ENCODE measurements at places on chromosomes 11 and 22.

- DNase-seq, result no peak
These were observed 10.6 kb downstream of the RPL3 start for GRCh38 chr22:39308614-39309363.

DNA sequence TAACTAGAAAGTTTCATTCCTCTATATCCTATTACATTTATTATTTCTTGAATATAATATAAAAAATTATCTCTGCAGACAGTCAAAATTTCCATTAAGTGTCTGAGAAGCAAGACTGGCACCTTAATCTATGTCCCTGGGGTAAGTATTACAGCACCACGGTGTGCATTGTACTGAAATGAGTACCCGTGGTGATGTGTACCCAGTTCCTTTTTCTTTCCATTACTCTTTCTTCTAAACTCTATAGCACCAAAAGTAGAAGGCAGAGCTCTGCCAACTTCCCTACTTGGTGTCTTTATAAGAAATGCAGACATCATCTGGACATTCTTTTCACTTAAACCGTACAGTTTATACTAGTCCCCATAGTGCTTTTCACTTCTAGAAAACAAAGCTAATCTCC, 161.7 kb downstream of the GUCY1A2 start:
- DNase-seq, result no peak

DNA sequence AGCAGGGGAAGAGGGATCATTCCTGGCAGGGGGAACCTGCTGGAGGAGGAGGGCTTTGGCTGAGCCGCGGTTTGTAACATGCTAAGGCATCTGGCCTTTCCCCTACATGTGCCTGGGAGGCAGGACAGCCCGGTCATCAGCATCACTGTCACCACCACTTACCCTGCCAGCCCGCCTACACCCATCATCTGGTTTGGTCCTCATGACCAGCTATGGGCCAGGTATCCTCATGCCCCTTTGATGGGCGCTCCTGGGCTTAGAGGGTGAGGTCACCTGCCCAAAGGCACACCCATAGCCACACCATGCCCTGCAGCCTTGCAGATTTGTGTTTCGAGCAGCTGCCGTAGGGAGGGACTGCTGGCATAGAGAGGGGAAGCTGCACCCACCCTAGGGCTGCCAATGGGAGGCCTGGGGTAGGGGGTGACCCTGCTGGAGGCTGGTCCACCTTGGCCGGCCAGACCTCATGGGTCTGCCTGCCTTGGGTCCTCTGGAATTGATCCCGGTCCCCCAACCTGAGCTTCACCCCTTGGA, 2.6 kb downstream of the MRGPRF start:
- DNase-seq, result no peak

GRCh38 chr22:44975427-44976262, 34.2 kb downstream of the PHF21B start:
- peak; percentile 78 for DNase-seq

- DNase-seq, result no peak
These were observed 16.3 kb downstream of the SUN2 start for GRCh38 chr22:38739300-38740055.

DNA sequence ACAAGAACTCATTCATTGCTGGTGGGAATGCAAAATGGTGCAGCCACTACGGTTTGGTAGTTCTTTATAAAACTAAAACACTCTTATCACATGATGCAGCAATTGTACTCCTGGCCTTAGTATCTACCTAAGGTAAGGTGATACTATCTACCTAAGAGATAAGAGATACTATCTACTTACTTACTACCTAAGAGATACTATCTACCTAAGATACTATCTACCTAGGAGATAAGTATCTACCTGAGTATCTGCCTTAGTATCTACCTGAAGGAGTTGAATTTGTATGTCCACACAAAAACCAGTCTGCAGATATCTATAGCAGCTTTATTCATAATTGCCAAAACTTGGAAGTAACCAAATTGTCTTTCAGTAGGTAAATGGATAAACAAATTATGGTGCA, 29.0 kb upstream of the SMCO4 start:
- DNase-seq, result no peak

DNA sequence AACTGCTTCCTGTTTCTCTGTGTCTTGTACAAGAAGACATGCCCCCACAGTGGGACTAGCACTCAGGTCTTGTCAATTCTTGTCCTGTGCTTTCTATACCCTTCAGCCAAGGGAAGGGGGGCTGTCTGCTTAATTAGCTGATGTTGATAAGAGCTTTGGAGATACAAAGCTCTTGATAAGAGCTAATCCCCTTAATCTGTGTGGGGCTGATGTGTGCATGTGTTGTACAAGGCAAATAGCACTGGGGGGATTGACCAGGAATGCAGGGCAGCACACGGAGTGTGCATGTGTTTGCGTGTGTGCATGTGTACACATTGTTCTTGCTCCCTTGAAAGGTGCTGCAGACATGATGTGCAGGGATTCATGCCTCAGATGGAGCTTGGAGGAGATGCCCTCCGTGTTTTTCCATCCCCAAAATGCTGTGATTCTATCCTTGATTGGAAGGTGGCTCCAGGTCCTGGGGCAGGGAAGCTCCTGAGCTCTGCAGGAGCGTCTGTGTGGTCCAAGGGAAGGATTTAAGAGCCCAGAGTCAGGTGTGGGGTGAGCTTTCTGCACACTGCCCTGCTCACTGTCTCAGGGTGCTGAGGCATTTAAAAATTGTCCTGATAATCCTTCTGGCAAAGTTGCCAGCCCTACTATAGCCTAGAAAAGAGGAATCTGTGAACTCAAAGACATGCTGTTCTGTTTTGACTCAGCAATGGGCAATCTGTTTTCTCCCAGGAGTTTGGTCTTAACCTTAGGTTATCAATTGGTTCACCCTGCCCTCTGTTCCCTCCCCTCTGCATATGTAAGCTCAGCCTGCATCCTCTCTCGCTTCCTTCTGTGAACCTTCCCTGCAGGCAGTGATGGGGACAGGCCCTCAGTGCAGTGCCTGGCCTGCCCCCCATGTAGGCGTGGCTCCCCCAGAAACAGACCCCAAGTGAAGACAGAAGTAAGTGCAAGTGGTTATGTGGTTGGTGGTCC, 102.0 kb downstream of the GRIK4 start:
- DNase-seq, result no peak

GRCh38 chr11:109972181-109972715, 120.9 kb upstream of the ZC3H12C start:
- DNase-seq, result no peak

GRCh38 chr22:28231441-28231840, 312.4 kb upstream of the PITPNB start:
- no peak for DNase-seq

GRCh38 chr11:112903340-112903739, 57.9 kb upstream of the NCAM1 start:
- DNase-seq, result no peak

DNA sequence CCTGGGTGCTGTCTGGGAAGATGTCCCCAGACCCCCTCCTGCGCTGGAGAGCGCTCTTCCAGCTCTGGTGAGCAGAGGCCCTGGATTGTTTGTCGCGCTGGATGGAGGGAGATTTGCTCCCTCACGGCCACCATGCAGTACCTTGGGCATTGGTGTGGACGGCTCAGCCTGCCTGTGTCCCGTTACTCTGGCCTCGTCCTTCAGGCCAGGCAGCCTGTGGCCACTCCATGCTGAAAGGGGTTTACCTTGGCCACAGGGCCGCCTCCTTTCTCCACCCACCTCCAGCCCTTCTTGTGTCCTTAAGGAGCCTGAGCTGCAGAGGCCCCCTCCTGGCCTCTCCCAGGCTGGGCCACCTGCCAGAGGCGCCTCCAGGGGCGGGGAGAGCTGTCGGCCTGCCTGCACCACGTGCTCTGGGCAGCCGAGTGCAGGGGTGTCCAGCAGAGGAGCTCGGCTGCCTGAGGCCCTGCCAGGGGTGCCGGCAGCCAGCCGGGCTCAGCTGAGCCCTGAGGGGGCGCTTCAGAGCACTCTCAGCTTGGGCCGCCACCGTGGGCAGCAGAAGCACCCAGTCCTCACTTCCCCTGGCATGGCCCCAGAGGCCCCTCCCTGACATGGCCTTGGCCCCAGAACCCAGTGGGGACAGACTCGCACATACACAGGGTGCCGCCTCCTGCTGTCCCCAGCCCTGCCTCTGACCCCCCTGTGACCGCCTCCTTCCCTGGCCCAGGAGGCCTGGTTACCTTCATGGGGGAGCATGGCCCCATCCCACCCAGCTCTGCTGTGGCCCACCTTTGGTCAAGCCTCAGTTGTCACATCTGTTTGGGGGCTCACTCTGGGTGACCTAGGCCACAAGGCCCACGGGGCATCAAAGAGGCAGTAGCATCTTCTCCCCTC, 3.4 kb downstream of the CCND1 start:
- DNase-seq, result no peak

DNA sequence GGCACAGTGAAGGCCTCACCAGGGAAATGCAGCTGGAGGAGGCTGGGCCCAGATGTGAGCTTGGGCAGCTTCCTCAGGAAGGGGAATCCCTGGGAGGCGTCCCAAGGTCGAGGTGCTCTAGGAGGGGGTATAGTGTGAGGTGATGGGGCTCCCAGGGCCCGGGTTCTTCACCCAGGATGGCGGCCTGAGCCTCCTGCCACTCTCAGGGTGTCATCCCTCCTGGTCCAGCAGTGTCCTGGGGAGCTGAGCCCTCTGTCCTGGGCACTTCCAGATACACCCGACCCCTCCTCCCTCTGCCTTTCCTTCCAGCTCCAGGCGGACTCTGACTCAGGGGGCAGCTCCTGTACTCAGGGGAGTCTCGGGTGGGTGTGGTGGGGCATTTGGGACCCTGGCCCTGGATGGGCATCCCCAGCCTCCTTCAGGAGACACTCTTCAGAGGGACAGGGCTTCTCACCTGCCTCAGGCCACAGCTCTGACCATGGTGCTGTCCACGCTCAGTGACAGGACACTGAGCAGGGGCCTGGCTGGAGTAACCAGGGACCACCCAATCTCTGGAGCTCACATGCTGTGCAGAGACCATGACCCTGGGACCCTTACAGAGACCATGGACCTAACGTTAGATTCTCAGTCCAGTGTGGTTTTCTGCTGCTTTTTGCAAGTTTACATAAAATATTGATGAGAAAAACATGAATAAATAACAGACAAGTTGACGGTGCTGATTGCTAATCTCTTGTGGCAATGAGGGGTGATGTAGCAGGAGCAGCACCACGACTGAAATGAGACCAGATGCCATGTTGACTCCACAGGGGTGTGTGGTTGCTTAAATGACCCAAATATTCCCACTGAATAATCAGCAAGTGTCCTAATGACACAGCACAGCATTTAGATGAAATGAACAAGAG, 101.9 kb downstream of the GGTLC2 start:
- no peak for DNase-seq

DNA sequence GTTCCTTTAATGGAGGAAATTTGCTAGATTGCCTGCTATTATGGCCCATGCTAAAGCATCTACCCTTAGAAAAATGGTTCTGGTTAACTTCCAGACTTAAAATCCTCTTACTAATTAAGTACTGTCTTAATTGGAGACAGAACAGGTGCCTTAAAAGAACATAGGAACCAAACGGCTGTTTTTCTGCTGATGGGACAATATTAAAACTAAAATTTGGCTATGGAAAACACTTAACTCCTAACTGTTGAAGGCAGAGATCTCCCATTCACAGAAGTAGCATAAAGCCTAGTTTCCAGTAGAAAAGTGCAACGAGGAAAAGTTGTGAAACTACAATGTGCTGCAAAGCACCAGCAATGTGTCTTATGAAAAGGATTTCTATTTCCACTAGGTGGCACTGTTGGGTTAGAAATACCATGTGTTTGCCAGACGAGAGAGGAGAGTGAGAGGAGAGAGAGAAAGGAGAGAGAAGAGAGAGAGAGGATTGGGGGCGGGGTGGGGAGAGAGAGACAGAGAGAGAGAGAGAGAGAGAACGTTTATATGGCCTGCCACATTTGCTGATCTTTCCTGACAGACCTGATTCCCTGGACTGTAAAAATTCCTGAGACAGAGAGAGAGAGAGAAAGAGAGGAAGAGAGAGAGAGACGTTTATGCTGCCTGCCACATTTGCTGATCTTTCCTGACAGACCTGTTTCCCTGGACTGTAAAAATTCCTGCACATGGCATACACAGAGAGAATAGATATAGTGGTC, 51.5 kb downstream of the FAM181B start:
- peak; percentile 13 for DNase-seq

GRCh38 chr11:34250211-34250610, 107.6 kb downstream of the ABTB2 start:
- no peak for DNase-seq
